ENCODE measurements at places on chromosomes 7 and 10. TPM values are rescaled to one million over a fixed set of nuclear protein-coding genes. Genes with fewer than 3 reads are reported as not detected.

- peak overlapping the region; percentile 62 for H3K4me3 ChIP-seq
- H3K27ac ChIP-seq, result no peak overlapping the region
- no peaks in the 10 kb centered on the region for H3K4me1 ChIP-seq
- H3K27me3 ChIP-seq, result no peaks in the 10 kb centered on the region
- no peaks in the 10 kb centered on the region for H3K36me3 ChIP-seq
Observed at GRCh38 chr7:128121711-128122530, 90.7 kb upstream of the LRRC4 start.

- peak overlapping the region; percentile 95 for H3K4me3 ChIP-seq
- DNase-seq, result no peak
- H3K4me1 ChIP-seq, result peaks cover 37% of the 10 kb centered on the region
- no peaks in the 10 kb centered on the region for H3K36me3 ChIP-seq
- no peaks in the 10 kb centered on the region for H3K27me3 ChIP-seq
Observed at GRCh38 chr10:27743877-27744801, 1.5 kb downstream of the MKX start.

GRCh38 chr7:100585511-100586265, at the start of gene LRCH4:
TSS of gene LRCH4 (minus strand) at chr7:100586129. CDS start at chr7:100586100, 29 bp downstream.
- peaks cover 10% of the 10 kb centered on the region for H3K4me1 ChIP-seq
- no peaks in the 10 kb centered on the region for H3K27me3 ChIP-seq

- no peak overlapping the region for H3K4me3 ChIP-seq
- DNase-seq, result no peak
- H3K36me3 ChIP-seq, result no peaks in the 10 kb centered on the region
- no peaks in the 10 kb centered on the region for H3K4me1 ChIP-seq
- H3K27me3 ChIP-seq, result no peaks in the 10 kb centered on the region
- H3K27ac ChIP-seq, result no peak overlapping the region
Observed at GRCh38 chr7:7989616-7990440, 21.2 kb downstream of the GLCCI1 start.

DNA sequence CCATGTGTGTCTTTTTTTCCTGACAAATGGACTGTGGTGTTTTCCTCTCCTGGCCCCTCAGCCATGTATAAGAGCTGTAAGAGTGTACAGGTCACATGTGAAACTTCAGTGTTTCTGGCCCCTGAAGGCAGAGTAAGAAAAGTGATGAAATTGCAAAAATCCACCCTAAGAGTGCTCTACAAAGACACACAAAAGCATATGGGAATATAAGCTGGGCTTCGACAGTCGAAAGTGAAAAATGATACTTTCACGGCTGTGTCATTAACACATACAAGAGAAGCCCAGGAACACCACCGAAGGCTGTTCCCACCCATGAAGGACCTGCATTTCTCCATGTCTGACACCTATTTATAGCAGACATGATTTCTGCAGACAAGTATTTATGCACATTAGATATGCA, 192.2 kb downstream of the PARD3 start:
- no peak overlapping the region for H3K27ac ChIP-seq
- H3K36me3 ChIP-seq, result no peaks in the 10 kb centered on the region
- H3K4me3 ChIP-seq, result no peak overlapping the region
- no peak for DNase-seq

Gene ATOH7
- total RNA-seq, result not detected

Gene LRRN3
- 3.0 TPM for total RNA-seq

Measured in thoracic aorta (tissue), 2 donors.